ENCODE measurements at places on chromosomes 6 and 20.

DNA sequence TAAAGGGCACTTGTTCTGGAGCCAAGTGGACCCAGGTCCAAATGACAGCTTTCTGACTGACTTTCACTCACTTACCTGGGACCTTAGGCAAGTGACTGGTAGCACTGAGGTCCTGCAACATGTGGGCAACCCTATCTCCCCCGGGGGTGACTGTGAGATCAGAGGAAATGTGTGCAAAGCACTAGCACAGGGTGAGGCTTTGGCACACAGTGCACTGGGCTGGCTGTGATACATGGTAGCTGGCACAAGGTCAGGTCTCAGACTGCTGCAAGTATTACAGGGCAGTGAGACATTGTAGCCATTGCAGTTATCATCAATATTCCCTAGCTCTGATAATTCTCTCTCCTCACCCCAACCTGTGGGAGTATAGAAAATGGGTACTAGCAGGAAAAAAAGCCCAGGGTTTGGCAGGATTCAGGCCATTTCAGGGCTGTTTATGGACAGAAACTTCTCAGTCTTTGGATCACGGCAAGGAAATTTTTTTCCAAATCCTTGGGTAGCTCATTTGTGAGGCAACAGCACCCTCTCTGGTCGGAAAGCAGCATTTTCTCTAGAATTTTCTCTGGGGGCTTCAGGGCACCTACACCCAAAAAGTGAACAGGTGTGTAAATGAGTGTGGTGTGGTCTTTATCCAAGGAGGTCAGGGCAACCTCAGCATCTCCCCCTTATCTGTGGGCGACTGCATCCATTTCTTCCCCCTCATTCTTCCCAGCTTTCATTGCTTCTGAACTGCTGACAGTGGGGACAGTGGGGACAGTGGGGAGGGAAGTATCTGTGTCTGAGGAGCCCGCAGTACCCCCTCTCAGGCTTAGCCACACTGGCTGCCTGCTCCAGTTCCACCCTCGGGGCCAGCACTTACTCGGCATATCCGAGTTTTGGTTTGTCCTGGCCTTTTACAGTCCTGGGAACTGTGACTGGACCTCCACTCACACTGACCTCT lies 148.7 kb upstream of the PHACTR3 start:
- DNase-seq = peak; percentile 10

GRCh38 chr20:52943185-52943841 lies 28.8 kb upstream of the TSHZ2 start:
- no peak for DNase-seq

DNA sequence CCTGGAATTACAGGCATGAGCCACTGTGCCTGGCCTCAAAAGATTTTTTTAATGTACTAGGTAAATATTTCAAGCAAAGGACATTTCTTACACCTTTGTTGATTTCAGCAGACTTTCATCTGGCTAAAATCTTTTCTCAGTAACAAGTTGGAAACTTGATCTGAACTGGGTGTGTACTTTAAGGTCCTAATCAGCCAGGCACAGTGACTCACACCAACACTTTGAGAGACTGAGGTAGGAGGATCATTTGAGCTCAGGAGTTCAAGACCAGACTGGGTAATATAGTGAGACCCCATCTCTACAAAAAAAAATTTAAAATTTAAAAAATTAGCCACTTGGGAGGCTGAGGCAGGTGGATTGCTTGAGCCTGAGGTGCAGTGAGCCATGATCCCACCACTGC lies 7.0 kb upstream of the RALGAPA2 start:
- no peak for DNase-seq

DNA sequence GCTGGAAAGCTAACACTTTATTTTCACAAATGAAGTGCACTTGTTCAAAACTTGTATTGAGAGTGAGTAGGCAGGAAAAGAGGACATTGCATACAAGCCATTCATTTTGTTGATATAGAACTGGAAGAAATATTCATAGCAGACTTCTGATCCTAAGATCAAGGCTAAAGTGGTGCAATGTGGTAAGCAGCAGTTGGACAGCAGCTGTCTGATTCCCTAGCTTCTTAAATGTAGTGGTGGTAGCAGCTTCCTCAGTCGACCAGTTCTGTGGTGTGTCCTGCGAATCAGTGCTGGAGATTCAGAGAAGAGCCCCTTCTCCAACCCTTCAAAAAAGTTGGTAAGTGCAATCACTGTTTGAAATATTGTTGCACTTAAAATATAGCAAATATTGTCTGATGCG lies 281.7 kb upstream of the GJE1 start:
- peak; percentile 2 for DNase-seq

DNA sequence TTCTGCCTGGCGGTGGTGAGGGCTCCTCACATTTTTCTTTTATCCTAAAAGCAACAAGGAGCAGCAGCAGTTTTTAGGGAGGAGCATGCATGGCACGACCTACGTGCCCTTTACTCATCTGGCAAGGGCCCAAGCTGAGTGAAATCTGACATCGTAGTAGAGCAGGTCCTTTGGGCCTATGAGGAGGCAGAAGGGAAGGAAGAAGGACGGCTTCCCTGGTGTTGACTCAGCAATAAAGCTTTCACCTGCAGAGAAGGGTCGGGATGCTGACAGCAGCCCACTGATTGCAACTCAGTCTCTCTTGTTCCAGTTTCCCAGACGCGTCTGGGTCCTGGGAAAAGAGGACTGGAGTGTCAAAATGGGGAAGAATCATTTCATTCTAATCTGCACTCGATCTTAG lies 409.1 kb upstream of the AGPAT4 start:
- DNase-seq = no peak

- no peak for DNase-seq
Measured at GRCh38 chr6:64335195-64335594, 699.6 kb downstream of the PHF3 start.

GRCh38 chr20:50516180-50516934 lies 6.2 kb downstream of the PTPN1 start:
- no peak for DNase-seq

DNA sequence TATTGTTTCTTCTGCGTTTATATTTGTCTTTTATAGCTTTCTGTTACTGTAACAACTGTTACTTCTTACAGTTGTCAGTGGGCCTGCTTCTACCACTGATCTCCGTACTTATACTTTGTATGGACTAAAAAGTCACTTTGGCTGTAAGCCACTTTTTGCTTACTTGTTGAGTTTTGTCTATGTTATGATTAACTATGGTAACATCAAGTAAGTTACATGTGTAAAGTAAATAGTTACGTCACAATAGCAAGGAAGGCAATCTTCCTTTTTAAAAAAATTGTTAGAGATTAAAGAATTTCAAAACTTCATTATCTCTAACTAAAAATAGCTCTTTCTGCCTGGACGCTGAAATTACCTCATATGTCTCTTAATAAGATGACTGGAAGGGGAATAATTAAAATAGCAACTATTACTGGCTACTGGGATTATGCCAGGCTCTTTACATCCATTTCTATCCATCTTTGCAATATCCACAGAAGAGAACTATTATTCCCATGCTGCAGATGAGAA lies 10.9 kb downstream of the TFB1M start:
- peak; percentile 30 for DNase-seq

GRCh38 chr20:53408691-53409446 lies 184.8 kb downstream of the ZNF217 start:
- DNase-seq = peak; percentile 3

GRCh38 chr20:32521780-32522525 lies 63.2 kb downstream of the NOL4L start:
- DNase-seq = peak; percentile 49

GRCh38 chr6:40330301-40330721 lies 256.9 kb downstream of the LRFN2 start:
- no peak for DNase-seq

GRCh38 chr6:159440911-159441703 lies 251.9 kb downstream of the SOD2 start:
- DNase-seq = no peak
